Naive thymus-derived CD8-positive, alpha-beta T cell (primary cell): ENCODE measurements at places on chromosomes 6 and 20.
A peak's percentile ranks its signal among the peaks of the same experiment; 100 is the strongest.

DNA sequence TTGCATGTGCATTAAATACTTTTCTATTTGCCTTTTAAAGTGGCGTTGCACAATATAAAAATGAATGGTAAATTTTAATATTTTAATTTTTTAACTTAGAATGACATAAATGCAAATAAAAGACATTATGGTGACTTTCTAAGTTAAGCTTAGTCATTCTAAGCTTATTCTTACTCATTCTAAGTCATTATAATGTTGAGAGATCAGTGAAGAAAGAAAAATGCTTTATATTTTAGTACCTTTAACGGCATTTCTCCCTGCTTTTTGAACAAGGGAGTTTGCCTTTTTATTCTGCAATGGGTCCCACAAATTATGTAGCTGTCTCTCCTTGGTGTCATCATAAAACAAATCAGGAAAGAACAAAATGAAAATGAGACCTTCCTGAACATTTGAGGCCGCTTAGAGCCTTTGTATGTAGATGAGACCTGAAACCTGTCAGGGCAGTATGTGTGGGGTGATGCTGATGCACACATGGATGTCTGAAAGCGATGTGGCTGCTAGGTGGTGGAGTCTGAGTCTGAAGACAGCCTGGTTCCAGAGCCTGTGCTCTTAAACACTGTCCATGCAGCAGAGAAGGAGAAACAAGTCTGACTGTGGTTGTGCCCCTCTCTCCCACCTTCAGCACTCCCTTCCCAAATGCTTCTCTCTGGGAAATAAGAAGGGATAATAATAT, 158.0 kb downstream of the PHF3 start:
- DNase-seq: no peak

DNA sequence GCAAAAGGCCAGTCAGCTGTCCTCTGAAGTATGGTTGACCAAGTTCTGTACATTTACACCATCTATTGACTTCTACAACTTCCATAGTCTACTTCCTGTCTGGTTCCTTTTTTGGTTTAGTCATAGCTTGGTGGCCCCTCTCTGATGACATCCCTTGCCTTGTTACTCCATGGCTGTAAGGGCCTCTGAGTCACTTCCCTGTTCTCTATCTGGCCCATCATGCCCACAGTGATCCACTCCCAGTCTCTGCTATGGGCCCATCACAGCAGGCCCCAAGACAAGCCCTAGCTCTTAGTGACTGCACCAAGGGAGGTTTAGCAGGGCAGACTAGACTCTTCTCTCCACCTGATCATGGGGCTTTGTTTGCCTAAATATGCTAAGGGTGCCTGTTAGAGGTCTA, 441.6 kb downstream of the HACE1 start:
- no peak for DNase-seq

- no peak for DNase-seq
These were observed 387.9 kb downstream of the ADGRB3 start for GRCh38 chr6:69022993-69023392.

GRCh38 chr6:52136055-52136454, 48.6 kb upstream of the PKHD1 start:
- no peak for DNase-seq

GRCh38 chr20:37345339-37346235, at the start of gene SRC:
TSS of gene SRC (plus strand) at chr20:37346140. CDS start at chr20:37384154, 38,014 bp downstream.
- DNase-seq: peak; percentile 41
